ENCODE measurements at places on chromosomes 11 and 22.

DNA sequence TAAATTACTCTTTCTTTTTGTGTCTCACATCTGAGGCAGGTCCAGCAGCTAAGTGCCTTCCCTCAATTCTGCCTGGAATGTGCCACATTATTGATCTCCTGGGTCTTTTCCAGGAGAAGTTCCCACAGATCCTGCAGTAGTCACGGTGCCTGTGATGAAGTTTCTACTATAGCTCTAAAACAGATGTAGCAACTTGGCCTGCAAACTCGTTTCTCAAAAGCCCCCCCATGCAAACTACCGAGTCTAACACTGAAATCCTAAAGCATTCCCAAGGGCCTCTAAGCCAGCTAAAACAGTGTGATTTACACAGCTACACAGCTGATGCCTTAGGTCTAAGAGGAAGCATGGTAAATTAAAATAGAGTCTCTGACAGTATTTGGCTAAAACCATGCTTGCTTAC, 54.3 kb downstream of the DDI1 start:
- no peak overlapping the region for H3K27ac ChIP-seq
- no peaks in the 10 kb centered on the region for H3K4me1 ChIP-seq

GRCh38 chr22:50601669-50602337, 1.2 kb downstream of the MAPK8IP2 start:
- peak; percentile 61 for DNase-seq
- no peak overlapping the region for H3K27ac ChIP-seq
- H3K27me3 ChIP-seq = peaks cover 96% of the 10 kb centered on the region
- no peak overlapping the region for H3K4me3 ChIP-seq
- peaks cover 15% of the 10 kb centered on the region for H3K4me1 ChIP-seq

GRCh38 chr11:128720522-128720985, 26.7 kb downstream of the FLI1 start:
- H3K27ac ChIP-seq = peak overlapping the region; percentile 36
- no peak overlapping the region for H3K4me3 ChIP-seq
- no peaks in the 10 kb centered on the region for H3K27me3 ChIP-seq
- DNase-seq = no peak

GRCh38 chr11:19679952-19680828, 32.4 kb upstream of the NAV2 start:
- no peak overlapping the region for H3K4me3 ChIP-seq
- H3K36me3 ChIP-seq = no peaks in the 10 kb centered on the region
- H3K4me1 ChIP-seq = peaks cover 88% of the 10 kb centered on the region
- peak overlapping the region; percentile 93 for H3K27ac ChIP-seq

- H3K27ac ChIP-seq = no peak overlapping the region
- no peak overlapping the region for H3K4me3 ChIP-seq
- H3K36me3 ChIP-seq = no peaks in the 10 kb centered on the region
These were observed 56.3 kb downstream of the RPS6KA4 start for GRCh38 chr11:64415286-64415685.

DNA sequence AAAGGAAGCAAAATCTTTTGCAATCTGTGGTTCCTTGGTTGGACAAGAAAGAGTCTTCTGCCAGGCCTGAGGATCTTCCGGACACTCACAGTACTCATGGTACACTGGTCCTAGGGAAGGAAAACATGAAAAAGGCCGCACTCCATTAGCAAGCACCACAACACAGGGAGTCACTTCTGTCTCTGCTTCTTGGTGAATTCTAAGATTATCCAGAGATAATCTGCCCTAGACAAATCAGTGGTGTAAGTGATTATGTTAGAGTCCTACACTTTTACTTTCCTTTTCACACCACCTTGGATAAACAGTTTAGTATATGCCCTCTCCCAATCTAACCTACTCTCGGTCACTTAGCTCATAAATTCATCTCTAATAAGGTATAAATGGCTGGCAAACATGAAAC, 11.9 kb downstream of the POGLUT3 start:
- H3K36me3 ChIP-seq = peaks cover 23% of the 10 kb centered on the region
- H3K4me1 ChIP-seq = no peaks in the 10 kb centered on the region
- no peak overlapping the region for H3K27ac ChIP-seq

GRCh38 chr11:1455763-1456060, 30.9 kb downstream of the MOB2 start:
- peaks cover 40% of the 10 kb centered on the region for H3K4me1 ChIP-seq
- H3K36me3 ChIP-seq = no peaks in the 10 kb centered on the region
- no peak for DNase-seq
- no peak overlapping the region for H3K27ac ChIP-seq
- no peak overlapping the region for H3K4me3 ChIP-seq

DNA sequence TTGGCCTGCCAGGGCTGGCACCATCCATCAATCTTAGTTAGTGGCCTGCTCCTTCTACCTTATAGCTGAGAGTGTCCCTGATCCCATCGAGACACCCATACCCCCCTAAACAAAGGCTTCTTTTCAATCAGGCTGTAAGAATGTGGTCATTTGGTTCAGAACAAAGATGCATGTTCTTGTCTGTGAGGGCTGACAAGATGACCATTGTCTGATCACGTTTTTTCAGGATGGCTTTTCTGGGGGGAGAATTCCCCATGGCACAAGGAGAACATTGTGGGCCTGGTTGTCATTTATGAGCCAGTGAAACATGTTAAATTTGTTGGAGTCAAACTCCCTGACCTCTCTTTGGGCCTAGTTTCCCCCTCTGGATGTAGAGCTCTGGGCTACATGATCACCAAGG, 160.4 kb downstream of the INSC start:
- no peaks in the 10 kb centered on the region for H3K4me1 ChIP-seq
- H3K27ac ChIP-seq = no peak overlapping the region
- no peaks in the 10 kb centered on the region for H3K27me3 ChIP-seq
- H3K36me3 ChIP-seq = no peaks in the 10 kb centered on the region

GRCh38 chr11:10236840-10237239, 57.2 kb downstream of the SBF2 start:
- H3K27ac ChIP-seq = no peak overlapping the region
- H3K27me3 ChIP-seq = no peaks in the 10 kb centered on the region
- H3K4me1 ChIP-seq = peaks cover 8% of the 10 kb centered on the region
- H3K36me3 ChIP-seq = no peaks in the 10 kb centered on the region
- H3K4me3 ChIP-seq = no peak overlapping the region
- no peak for DNase-seq

- H3K4me3 ChIP-seq = no peak overlapping the region
- no peaks in the 10 kb centered on the region for H3K36me3 ChIP-seq
- no peaks in the 10 kb centered on the region for H3K27me3 ChIP-seq
These were observed 3.5 kb downstream of the PGGHG start for GRCh38 chr11:292211-293121.

DNA sequence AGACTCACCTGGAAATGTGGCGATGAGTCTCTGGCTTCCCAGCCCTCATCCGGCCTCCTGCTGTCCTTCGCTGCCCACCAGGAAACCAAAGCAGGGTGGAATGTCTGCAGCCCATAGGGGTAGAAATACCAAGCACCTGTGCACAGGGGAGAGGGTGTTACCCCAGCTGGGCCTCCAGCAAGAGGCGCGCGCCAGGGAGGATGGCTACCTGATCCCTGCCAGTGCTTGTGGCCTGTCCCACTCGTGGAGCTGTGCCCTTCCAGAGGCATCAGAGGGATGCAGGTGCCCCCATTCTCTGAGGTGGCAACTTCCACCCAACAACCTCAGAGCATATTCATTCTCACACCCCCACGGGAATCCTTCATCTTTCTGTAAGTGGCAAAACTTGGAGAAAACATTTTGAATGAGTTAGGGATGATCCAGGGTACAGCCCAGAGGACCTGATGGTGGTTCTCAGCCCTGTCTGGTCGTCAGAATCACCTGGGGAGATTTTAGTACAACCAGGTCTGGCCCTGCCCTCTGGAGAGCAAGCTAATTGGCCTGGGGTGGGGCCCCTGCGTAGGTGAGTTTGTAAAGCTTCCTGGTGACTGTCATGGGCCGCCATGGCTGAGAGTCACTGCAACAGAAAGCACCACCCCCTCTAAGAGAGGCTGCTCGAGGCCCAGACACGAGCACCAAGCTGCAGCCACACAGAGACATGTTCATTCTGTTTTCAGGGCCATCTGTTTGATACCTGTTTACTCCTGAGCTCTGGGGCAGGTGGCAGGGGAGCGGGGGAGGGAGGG, 9.9 kb downstream of the SUN2 start:
- DNase-seq = no peak
- H3K36me3 ChIP-seq = peaks cover 92% of the 10 kb centered on the region
- H3K27ac ChIP-seq = no peak overlapping the region
- peaks cover 2% of the 10 kb centered on the region for H3K4me1 ChIP-seq

DNA sequence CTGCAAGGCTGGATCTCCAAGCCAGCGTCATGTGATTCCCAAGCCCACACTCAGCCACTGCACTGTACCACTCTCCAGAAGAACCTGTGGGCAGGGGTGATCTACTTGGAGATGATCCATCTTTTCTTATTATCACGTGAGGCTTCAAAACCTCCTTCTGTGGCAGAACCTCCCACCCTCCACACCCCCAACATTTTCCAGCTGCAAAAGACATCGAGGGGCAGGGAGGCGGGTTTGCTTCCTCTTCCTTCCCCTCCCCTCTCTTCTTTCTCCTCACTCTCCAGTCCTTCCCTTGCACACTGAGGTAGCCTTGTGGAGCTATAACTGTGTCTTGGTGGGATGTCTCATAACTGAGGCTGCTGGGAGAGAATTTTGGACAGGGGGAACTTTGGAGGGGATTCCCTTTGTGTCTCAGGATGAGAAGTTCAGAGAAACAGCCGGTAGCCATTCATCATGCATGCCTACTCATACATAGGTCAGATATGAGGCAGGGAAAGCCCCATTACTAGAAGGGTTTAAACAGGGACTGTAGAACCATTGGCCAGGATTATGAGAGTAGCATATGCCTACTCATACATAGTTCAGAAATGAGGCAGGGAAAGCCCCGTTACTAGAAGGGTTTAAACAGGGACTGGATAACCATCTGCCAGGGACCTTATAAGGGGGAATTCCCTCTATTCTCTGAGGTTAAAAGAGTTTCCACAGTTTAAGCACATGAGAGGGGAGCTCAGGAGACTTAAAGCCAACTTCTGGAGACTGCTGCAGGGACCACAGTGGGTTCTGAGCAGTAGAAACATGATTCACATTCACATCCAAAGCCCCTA, 420.7 kb upstream of the CADM1 start:
- no peak overlapping the region for H3K27ac ChIP-seq
- H3K36me3 ChIP-seq = no peaks in the 10 kb centered on the region

DNA sequence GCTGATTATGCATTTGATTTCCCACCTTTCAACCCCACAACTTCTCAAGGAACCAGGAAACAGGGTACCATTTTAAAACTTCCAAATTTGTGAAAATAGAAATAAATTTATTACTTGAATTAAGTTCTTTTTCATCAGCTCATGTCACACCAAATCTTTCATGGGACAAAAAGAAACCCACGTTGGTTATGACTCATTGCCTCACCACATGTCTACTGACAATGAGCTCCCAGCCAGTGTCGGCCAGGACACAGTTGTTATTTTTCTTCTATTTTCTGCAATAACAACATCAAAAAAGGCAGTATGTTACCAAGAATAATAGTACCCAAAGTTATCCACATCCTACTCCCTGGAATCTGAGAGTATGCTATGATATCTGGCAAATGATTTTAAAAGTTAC, 17.3 kb downstream of the MS4A6A start:
- no peaks in the 10 kb centered on the region for H3K36me3 ChIP-seq
- no peaks in the 10 kb centered on the region for H3K27me3 ChIP-seq
- no peak overlapping the region for H3K4me3 ChIP-seq

DNA sequence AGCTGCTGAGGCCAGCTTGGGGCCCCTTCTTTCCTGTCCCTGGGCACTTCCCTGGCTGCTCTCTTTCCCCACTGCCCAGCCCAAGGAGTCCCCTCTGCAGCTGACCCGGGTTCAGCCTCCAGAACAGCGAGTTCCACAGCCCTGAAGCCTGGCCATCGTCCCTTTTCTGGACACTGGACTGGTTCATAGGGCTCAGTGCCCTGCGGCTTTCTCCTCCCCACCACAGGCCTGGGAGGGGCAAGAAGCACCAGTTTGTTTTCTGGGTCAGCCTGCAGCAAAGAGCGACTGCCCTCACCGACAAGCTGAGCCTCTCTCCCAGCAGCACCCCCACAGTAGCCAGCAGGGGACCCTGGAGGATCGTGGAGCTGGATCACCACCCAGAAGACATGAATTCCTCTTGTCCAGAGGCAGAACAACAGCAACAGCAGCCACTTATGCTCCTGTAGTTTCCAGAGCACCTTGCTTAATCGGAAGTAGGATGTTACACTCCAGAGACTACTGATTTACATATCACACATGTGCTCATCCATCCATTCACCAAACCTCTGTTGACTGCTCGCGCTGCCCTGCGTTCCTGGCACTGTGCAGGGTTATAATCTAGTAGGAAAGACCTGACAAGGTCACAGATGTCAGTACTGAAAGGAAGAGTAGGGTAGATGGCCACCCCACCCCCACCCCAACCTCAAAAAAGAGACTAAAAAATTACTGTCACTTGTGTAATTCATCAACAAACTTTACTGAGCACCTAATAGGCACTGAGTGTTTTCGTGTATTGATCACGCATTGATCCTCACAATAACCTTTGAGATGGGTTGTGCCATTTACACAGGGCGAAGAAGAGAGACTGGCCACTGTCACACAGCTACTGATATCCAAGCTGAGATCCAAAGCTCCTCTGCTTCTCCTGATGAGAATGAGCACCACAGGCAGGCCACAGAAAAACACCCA, 13.0 kb upstream of the CXCR5 start:
- H3K27ac ChIP-seq = peak overlapping the region; percentile 78
- no peaks in the 10 kb centered on the region for H3K4me1 ChIP-seq
- DNase-seq = peak; percentile 82
- no peaks in the 10 kb centered on the region for H3K36me3 ChIP-seq
- no peaks in the 10 kb centered on the region for H3K27me3 ChIP-seq

GRCh38 chr11:110038201-110038600, 55.0 kb upstream of the ZC3H12C start:
- no peaks in the 10 kb centered on the region for H3K4me1 ChIP-seq
- H3K27ac ChIP-seq = no peak overlapping the region

DNA sequence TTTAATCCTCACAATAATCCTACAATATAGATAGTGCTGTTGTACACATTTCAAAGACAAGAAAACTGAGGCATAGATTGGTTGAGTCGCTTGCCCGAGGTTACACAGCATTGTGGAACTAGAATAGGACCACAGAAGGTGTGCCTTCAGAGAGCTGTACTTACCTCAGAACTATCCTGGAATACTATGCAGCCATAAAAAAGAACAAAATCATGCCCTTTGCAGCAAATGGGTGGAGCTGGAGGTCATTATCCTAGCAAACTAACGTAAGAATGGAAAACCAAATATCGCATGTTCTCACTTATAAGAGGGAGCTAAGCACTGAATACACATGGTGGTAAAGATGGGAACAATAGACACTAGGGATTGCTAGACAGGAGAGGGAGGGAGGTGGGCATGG, 15.7 kb upstream of the NAV2 start:
- H3K4me3 ChIP-seq = no peak overlapping the region
- H3K27ac ChIP-seq = peak overlapping the region; percentile 97
- no peaks in the 10 kb centered on the region for H3K36me3 ChIP-seq
- no peaks in the 10 kb centered on the region for H3K27me3 ChIP-seq

- H3K4me3 ChIP-seq = no peak overlapping the region
- H3K27me3 ChIP-seq = no peaks in the 10 kb centered on the region
- H3K4me1 ChIP-seq = no peaks in the 10 kb centered on the region
- H3K27ac ChIP-seq = no peak overlapping the region
These were observed 557.3 kb upstream of the ANO5 start for GRCh38 chr11:21635394-21636145.
